ENCODE measurements at places on chromosomes 3 and 15.

DNA sequence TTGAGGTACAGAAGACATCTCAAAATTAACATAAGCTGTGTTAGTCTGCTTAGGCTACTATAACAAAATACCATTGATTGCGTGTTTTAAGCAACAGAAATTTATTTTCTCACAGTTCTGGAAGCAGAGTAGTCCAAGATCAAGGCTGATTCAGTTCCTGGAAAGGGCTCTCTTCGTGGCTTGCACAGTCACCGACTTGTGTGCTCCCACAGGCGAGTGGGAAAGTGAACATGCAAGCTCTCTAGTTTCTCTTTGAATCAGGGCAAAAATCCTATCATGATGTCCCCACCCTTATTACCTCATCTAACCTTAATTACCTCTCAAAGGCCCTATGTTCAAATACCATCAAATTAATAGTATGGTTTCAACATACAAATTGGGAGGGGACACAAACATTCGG, 505.9 kb downstream of the ZIC1 start:
- DNase-seq: no peak
- no peaks in the 10 kb centered on the region for H3K27me3 ChIP-seq
- H3K4me3 ChIP-seq: no peak overlapping the region
- no peak overlapping the region for H3K27ac ChIP-seq
- no peaks in the 10 kb centered on the region for H3K4me1 ChIP-seq

- no peak for DNase-seq
- no peaks in the 10 kb centered on the region for H3K36me3 ChIP-seq
- H3K27me3 ChIP-seq: no peaks in the 10 kb centered on the region
Observed at GRCh38 chr3:195451373-195452015, 8.7 kb upstream of the ACAP2 start.

GRCh38 chr3:64878362-64878761, 190.6 kb upstream of the ADAMTS9 start:
- no peaks in the 10 kb centered on the region for H3K27me3 ChIP-seq
- H3K4me3 ChIP-seq: no peak overlapping the region
- H3K36me3 ChIP-seq: no peaks in the 10 kb centered on the region
- H3K27ac ChIP-seq: no peak overlapping the region
- no peaks in the 10 kb centered on the region for H3K4me1 ChIP-seq

DNA sequence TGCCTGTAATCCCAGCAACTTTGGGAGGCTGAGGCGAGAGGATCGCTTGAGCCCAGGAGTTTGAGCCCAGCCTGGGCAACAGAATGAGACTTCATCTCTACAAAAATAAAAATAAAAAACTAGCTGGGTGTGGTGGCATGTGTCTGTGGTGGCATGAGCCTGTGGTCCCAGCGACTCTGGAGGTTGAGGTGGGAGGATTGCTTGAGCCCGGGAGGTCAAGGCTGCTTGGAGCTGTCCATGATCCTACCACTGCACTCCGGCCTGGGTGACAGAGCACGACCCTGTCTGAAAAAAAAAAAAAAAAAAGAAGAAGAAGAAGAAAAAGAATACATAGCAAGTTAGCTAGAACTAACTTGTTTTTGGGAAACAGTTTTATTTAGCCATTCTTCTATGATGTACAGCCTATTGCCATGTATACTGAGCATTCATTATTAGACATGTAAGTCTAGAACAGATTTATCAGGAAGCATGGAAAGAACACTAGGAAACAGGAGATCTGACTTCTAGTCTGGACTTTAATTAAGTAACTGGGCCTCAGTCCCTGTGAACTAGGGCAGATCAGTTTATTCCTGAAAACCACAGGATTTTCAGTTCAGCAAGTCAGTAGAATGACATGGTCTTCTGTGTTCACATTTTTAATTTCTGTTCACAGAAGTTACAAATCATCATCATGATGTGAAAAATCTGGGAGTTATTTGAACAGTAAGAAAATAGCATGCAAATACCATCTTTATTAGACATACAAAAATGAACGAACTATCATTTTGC, 65.5 kb downstream of the KAT2B start:
- peaks cover 3% of the 10 kb centered on the region for H3K4me1 ChIP-seq
- H3K36me3 ChIP-seq: no peaks in the 10 kb centered on the region
- no peaks in the 10 kb centered on the region for H3K27me3 ChIP-seq
- no peak overlapping the region for H3K27ac ChIP-seq
- H3K4me3 ChIP-seq: no peak overlapping the region

DNA sequence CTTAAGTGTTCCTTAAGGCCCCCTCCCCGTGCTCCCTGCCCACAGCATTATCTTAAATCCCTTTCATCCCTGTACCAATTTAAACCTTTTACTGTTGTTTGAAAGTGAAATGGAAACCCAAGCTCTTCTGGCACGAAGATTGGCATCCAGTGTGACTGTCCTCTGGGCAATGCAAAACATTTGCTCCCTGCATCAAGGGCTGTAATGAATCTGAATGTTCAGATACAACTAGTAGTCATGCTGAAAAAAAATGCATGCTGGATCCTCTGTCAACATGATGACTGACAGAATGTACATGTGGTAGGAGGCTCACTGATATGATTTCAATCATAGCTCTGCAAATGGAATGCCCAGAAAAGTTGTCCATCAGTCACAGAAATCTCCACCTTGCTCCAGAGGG, 8.1 kb upstream of the CDIN1 start:
- H3K4me3 ChIP-seq: no peak overlapping the region
- H3K27me3 ChIP-seq: no peaks in the 10 kb centered on the region
- no peak for DNase-seq
- no peak overlapping the region for H3K27ac ChIP-seq
- H3K4me1 ChIP-seq: no peaks in the 10 kb centered on the region

DNA sequence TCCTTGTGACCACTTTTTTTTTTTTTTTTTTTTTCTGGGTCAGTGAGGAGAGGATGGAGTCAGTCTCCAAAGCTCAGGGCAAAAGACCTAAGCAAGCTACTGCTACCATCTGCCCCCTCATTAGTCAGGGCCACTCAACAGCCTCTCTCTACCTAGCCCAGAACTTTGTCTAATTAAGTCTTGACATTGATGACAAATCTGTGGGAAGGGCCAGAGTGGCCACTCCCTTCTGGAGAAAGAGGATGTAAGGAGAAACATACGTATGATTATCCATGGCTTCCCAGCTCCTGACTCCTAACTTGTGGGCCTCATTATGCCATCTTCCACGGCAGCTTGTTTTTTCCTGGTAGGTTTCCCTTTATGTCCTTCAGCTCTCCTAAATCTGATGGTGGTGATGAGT, 37.9 kb downstream of the NR1I2 start:
- H3K4me1 ChIP-seq: no peaks in the 10 kb centered on the region
- no peak for DNase-seq
- no peaks in the 10 kb centered on the region for H3K36me3 ChIP-seq
- no peak overlapping the region for H3K27ac ChIP-seq
- H3K27me3 ChIP-seq: no peaks in the 10 kb centered on the region

GRCh38 chr3:193673845-193674244, 80.8 kb downstream of the OPA1 start:
- H3K4me3 ChIP-seq: no peak overlapping the region
- H3K27ac ChIP-seq: no peak overlapping the region
- peaks cover 3% of the 10 kb centered on the region for H3K36me3 ChIP-seq
- no peaks in the 10 kb centered on the region for H3K27me3 ChIP-seq

GRCh38 chr3:67804578-67804977, 150.2 kb upstream of the SUCLG2 start:
- H3K27ac ChIP-seq: no peak overlapping the region
- no peak for DNase-seq
- no peaks in the 10 kb centered on the region for H3K4me1 ChIP-seq
- H3K36me3 ChIP-seq: no peaks in the 10 kb centered on the region
- H3K27me3 ChIP-seq: no peaks in the 10 kb centered on the region

GRCh38 chr3:155989536-155989935, 119.1 kb downstream of the GMPS start:
- no peaks in the 10 kb centered on the region for H3K4me1 ChIP-seq
- no peaks in the 10 kb centered on the region for H3K27me3 ChIP-seq
- no peak overlapping the region for H3K27ac ChIP-seq
- H3K36me3 ChIP-seq: no peaks in the 10 kb centered on the region
- no peak for DNase-seq

DNA sequence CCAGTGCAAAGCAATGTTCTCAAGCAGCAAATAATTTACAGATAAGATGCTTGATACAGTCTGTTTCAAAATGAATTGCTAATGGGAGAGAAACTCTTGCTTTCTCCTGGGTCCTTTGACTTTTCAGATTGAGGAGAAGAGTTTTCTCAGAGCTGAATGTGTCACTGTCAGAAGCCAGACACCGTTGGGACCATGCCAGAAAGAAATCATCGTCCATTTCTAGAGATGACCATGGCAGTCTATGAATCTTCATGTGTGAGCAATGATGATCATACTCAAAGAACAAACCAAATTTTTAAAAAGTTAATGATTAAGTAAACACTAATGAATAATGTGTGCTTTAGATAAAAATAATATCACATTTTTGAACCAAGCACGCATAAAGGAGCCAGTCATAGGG, 77.6 kb downstream of the ZNF385D start:
- no peaks in the 10 kb centered on the region for H3K4me1 ChIP-seq
- no peak for DNase-seq
- H3K4me3 ChIP-seq: no peak overlapping the region
- H3K36me3 ChIP-seq: no peaks in the 10 kb centered on the region
- no peak overlapping the region for H3K27ac ChIP-seq

GRCh38 chr3:38598791-38599190, 50.7 kb downstream of the SCN5A start:
- no peaks in the 10 kb centered on the region for H3K4me1 ChIP-seq
- H3K36me3 ChIP-seq: no peaks in the 10 kb centered on the region
- no peak overlapping the region for H3K4me3 ChIP-seq
- no peak overlapping the region for H3K27ac ChIP-seq
- no peaks in the 10 kb centered on the region for H3K27me3 ChIP-seq

GRCh38 chr3:56795829-56796185, 5.9 kb downstream of the ARHGEF3 start:
- H3K36me3 ChIP-seq: no peaks in the 10 kb centered on the region
- DNase-seq: no peak
- no peak overlapping the region for H3K4me3 ChIP-seq
- peaks cover 46% of the 10 kb centered on the region for H3K4me1 ChIP-seq
- H3K27ac ChIP-seq: peak overlapping the region; percentile 83
- H3K27me3 ChIP-seq: no peaks in the 10 kb centered on the region

DNA sequence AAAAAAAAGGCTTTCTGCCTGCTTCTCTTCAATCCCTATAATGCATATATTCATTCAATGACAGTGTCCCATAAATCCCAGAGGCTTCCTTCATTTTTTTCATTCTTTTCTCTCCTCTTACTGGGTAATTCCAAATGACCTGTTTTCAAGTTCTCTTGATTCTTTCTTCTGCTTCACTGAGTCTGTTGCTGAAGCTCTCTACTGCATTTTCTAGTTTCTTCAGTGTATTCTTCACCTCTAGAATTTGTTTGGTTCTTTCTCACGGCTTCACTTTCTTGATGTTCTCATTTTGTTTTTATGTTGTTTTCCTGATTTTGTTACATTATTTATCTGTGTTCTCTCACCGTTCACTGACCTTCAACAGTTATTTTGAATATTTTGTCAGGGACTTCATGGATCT, 141.6 kb downstream of the SCAPER start:
- peaks cover 28% of the 10 kb centered on the region for H3K36me3 ChIP-seq
- no peak for DNase-seq
- H3K27me3 ChIP-seq: no peaks in the 10 kb centered on the region
- H3K4me3 ChIP-seq: no peak overlapping the region
- no peaks in the 10 kb centered on the region for H3K4me1 ChIP-seq

DNA sequence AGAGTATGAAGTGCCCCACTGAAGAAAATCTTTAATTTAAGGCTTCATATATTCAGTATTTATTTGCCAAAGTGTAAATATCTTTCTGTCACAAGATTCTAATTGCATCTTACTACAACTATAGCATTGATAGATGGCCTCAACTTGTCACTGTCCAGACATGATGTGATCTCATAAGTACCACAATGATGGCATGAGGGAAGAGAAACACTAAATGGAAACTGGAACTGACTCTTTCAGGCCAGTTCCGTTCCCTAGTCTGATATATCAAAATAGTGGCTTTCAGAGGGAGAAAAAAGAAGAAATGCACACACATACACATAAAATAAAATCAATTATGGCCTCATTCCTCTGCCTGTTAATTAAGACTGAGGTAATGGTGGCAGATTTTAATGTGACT, 615.7 kb downstream of the TBL1XR1 start:
- H3K27ac ChIP-seq: no peak overlapping the region
- DNase-seq: no peak
- no peaks in the 10 kb centered on the region for H3K27me3 ChIP-seq
- H3K36me3 ChIP-seq: no peaks in the 10 kb centered on the region
- no peak overlapping the region for H3K4me3 ChIP-seq

GRCh38 chr3:25820366-25820765, 30.5 kb downstream of the OXSM start:
- H3K27me3 ChIP-seq: no peaks in the 10 kb centered on the region
- DNase-seq: no peak
- no peaks in the 10 kb centered on the region for H3K4me1 ChIP-seq
- H3K27ac ChIP-seq: no peak overlapping the region

GRCh38 chr15:31261266-31262142, 65.1 kb upstream of the KLF13 start:
- H3K27me3 ChIP-seq: no peaks in the 10 kb centered on the region
- H3K4me3 ChIP-seq: no peak overlapping the region
- H3K27ac ChIP-seq: no peak overlapping the region
- H3K36me3 ChIP-seq: no peaks in the 10 kb centered on the region
- H3K4me1 ChIP-seq: peaks cover 44% of the 10 kb centered on the region

- no peaks in the 10 kb centered on the region for H3K27me3 ChIP-seq
- no peaks in the 10 kb centered on the region for H3K4me1 ChIP-seq
- H3K36me3 ChIP-seq: no peaks in the 10 kb centered on the region
- H3K27ac ChIP-seq: no peak overlapping the region
- H3K4me3 ChIP-seq: no peak overlapping the region
- DNase-seq: no peak
Observed at GRCh38 chr3:146247911-146248310, 3.0 kb downstream of the PLSCR4 start.

DNA sequence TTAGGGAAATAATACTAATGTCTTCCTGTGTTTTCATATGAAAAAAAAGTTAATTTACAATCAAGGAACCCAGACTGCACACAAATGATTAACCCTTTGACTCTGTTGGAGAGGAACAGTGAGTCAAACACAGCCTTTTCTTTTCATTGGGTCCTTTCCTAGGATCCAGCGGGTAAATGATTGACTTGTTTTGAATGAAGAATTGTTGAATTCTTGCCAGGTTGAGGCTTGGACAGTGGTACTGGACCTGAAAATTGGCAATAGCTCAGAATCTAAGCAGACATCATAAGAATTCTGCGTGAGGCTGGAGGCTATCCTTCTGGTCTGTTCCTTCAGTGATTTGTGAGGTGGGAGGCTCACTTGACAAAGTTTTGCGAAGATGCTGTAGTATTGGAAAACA, 143.0 kb downstream of the RYR3 start:
- no peaks in the 10 kb centered on the region for H3K36me3 ChIP-seq
- no peak overlapping the region for H3K27ac ChIP-seq
- no peak for DNase-seq
- H3K4me1 ChIP-seq: no peaks in the 10 kb centered on the region
- no peaks in the 10 kb centered on the region for H3K27me3 ChIP-seq

- H3K4me1 ChIP-seq: no peaks in the 10 kb centered on the region
- H3K36me3 ChIP-seq: no peaks in the 10 kb centered on the region
- no peaks in the 10 kb centered on the region for H3K27me3 ChIP-seq
- no peak overlapping the region for H3K4me3 ChIP-seq
Observed at GRCh38 chr3:33385423-33385822, 54.8 kb downstream of the UBP1 start.

Data from naive thymus-derived CD4-positive, alpha-beta T cell (primary cell).